ENCODE measurements at places on chromosomes 2 and 18.

GRCh38 chr18:51448949-51449348 is 251.5 kb upstream of the MEX3C start:
- no peak for DNase-seq

- DNase-seq = no peak
Observed at GRCh38 chr18:54235871-54236270, 11.4 kb upstream of the MBD2 start.

GRCh38 chr2:181306785-181307184 is 150.4 kb upstream of the ITGA4 start:
- no peak for DNase-seq

GRCh38 chr2:71001592-71001927 is 6.9 kb upstream of the TEX261 start:
- DNase-seq = no peak

GRCh38 chr2:138187221-138187620 is 222.9 kb downstream of the HNMT start:
- DNase-seq = no peak

DNA sequence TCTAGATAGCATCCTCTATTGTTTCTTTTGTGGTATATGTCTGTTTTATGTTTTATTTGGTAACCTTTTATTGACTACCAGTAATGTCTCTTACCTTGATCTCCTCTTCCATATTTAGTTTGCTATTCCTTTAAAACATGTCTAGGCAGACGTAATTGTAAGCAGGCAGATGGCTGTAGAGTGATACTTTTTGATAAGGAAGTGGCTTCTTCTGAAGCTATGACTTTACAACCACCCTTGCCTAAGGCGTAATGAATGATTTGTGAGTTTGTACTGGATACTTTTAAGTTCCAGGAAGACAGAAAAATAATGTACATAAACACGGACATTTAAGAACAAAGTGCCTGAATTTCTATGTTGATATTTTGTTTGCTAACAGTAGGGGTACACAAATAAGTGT is 85.6 kb downstream of the ZNF804A start:
- no peak for DNase-seq

- no peak for DNase-seq
Observed at GRCh38 chr18:21265971-21266673, 24.1 kb downstream of the GREB1L start.

DNA sequence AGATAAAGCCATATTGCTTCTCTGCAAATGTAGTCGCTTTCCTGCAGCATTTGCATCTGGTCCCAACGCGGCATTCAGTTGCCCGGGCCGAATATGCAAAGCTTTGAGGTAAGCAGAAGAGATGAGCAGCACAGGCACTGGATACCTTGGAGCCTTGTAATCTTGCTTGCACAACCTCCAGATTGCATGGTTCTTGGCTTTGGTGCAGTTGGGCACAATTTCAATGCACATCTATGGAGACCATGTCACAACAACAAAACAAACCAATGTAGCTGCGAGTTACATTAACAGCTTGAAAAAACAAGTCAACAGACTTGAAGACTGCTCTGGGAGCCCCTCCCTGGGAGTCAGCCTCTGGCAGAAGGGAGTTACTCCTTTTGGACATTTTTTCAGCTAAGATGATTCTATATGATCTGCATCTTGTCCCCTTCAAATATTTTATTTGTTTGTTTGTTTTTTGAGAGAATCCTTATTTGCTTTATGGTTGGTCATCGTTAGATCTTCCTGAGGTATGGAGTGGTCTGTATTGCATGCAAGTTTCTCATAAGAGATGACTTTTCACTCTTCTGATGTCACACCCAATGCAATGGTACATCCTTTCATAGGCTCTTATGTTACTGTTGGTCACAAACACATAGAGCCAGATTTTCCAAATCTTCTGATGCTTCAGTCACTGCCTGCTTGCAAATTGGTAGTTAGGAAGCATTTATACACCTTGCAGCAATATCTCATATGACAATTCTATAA is 113.5 kb downstream of the EFEMP1 start:
- no peak for DNase-seq

GRCh38 chr2:158189526-158189925 is 87.8 kb downstream of the UPP2 start:
- no peak for DNase-seq

DNA sequence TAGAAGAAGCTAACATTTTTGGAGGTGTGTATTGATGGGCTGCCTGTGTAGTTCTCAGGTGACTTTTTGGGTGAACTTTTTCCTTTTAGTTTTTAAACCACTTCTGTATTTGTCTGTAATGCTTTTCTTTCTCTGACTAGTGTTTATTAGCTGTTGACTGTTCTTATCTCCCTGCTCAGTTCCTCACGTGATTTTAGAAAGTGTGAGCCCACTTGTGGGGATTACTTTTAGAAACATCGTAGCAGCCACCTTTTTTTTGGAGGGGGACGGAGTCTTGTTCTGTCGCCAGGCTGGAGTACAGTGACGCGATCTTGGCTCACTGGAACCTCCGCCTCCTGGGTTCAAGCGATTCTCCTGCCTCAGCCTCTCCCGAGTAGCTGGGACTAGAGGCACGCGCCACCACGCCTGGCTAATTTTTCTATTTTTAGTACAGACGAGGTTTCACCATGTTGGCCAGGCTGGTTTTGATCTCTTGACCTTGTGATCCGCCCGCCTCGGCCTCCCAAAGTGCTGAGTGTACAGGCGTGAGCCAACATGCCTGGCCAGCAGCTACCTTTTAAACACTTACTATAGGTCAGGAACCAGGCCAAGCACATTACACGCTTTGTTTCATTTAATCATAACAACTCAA is 9.2 kb upstream of the CDKL4 start:
- no peak for DNase-seq

- no peak for DNase-seq
Observed at GRCh38 chr2:129802290-129802689, 177.2 kb upstream of the RAB6C start.

GRCh38 chr2:235165631-235166030 is 213.8 kb downstream of the SH3BP4 start:
- no peak for DNase-seq

DNA sequence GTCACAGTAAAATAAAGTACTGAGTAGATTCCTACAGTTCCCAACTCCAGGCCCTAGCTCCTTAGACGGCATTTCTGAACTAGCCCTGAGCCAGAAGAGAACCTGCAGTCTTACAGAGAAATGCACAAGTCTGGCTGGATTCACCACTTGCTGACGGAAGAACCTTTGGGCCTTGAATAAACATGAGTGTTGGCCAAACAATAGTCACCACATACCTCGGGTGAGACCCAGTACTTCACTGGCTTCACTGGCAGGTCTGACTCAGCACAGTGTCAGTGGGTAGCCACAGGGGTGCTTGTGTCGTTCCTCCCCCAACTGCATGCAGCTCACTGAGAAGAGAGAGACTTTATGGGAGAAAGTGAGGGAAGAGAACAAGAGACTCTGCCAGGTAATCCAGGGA is 88.9 kb downstream of the TMEM185B start:
- peak; percentile 83 for DNase-seq

DNA sequence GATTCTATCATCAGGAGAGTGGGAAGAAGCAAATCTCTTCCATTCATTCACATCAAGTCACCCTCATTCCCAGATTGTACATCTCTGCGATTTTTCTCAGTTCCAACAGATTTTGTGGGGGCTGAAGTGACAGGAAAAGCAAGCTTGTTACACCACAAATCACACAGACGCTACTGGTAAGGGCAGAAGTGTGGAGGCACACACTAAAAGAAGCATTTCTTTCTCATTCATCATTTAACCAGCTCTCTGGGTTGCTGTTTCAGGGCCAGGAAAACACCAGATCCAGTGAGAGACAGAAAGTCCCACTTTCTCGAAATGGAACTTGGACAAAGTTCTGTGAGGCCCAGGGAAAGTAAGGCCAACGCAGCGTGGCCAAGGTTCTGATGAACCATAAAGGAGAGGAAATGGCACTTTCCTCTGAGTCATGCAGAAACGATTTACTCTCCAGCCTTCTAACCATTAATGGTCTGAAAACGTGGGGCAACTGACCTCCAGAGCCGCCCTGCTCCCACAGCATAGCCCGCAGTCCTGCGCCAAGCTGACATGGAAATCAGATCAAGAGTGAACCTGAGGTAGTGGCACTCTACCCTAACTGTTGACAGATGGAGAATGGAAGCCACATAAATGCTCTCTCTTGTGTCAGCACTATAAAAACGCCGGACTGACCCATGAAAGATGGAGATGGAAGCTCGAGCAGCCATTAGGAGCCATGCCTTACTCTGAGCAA is 191.0 kb downstream of the C1D start:
- peak; percentile 84 for DNase-seq

- no peak for DNase-seq
Observed at GRCh38 chr2:127650041-127650784, 4.3 kb downstream of the GPR17 start.

DNA sequence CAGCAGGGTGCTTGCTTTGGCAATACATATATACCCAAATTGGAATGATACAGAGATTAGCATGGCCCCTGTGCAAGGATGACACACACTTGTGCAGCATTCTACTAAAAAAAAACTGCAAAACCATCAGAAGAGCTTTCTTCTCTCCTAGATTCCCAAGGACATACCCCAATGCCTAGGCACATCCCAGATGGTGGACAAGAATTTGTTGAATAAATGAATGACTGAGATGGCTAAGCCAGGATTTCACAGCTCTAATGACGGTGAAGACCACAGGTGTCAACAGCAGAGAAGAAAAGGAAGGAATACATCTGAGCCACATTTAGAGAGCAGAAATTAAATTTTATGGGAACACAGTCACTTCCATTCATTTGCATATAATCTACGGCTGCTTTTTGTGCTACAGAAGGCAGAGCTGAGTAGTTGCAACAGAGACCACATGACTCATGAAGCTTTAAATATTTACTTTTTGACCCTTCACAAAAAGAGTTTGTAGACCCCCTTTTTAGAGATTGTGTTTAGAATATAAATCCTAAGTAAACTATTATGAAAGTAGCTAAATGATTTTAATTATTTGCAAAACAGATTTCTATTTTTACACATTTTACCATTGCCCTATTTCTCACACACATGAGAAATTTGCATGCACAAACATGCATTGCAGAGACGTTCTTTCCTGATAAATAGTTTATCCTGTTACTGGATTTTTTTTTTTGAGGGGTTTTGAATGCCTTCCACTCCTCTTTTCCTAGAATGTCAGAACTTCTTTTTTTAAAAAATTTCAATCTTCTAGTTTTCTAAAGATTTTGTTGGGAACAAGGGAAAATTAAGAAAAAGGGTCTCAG is 119.0 kb downstream of the PMAIP1 start:
- no peak for DNase-seq

DNA sequence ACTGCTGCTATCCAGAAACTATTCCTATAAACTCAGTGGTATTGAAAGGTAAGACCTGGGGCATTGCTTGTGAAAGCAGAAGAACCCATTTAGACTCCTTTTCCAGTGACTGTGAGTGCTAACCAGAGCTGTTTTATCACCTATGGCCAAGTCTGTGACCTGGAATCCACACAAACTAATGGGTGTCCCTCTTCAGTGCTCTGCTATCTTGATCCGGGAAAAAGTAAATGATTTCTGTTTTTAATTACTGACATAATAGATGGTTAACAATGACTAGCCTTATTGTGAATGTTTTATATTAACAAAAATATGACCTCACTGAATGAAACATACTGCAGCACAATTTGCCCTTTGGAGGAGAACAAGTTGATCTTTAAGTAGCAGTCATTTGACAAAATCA is 251.6 kb upstream of the MC4R start:
- no peak for DNase-seq

DNA sequence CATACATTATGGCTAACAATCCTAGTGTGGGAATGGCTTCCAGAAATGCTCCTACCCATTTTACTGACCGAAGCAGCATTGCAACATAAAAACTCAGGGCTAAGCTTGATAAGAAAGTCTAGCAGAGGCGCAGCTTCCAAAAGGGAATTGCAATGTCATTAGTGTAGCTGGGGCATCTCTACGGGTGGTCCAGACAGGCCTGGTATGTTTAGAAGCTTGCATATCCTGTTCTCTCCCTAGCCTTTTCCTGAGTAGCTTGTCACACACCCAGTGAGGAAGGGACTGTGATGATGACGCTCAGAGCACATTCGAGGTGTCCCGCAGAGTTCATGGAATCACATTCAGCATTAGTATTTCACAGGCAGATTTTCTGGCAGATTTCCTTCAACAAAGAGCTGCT is 38.0 kb upstream of the COL5A2 start:
- DNase-seq = no peak

- no peak for DNase-seq
Observed at GRCh38 chr2:30679426-30680088, 127.7 kb downstream of the CAPN13 start.

GRCh38 chr2:45014016-45014702 is 4.9 kb upstream of the SIX2 start:
- DNase-seq = peak; percentile 40

DNA sequence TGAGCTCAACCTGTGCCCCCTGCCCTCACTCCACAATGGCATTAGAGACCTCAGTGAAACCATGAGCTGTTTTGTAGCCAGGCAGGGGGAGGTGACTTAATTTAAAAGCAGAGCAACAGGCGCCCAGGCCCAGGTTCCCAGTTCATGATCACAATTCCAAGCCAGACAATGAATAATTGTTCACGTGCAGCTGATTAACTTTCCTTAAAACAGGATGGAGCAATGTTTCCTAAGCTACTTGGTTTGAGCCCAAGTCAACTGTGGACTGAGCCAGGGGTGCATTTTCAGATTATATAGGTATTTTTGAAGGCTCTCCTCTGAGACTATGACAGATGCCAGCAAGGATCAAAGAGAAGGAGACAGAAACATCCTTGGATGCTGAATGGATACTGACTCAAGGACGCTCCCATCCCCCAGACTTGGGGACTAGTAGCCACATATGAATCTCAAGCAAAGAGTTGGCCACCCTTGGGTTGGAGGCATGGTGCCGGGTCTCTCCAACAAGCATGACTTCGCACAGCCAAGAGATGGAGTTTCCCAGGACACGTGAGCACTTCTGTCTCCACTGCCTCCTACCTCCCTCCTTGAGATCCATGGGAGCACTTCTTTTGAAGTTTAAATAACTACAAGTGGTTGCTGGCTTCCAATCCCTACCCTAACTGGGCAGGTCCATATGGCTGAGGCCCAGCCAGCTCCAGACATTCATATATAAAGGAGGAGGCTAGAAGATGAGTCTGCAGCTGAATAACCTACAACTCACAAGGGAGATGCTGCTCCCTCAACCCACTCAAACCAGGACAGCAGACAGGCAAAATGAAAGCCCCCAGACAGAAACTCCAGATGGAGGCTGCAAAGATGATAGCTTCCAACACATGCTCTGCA is 12.7 kb downstream of the SMAD7 start:
- no peak for DNase-seq

DNA sequence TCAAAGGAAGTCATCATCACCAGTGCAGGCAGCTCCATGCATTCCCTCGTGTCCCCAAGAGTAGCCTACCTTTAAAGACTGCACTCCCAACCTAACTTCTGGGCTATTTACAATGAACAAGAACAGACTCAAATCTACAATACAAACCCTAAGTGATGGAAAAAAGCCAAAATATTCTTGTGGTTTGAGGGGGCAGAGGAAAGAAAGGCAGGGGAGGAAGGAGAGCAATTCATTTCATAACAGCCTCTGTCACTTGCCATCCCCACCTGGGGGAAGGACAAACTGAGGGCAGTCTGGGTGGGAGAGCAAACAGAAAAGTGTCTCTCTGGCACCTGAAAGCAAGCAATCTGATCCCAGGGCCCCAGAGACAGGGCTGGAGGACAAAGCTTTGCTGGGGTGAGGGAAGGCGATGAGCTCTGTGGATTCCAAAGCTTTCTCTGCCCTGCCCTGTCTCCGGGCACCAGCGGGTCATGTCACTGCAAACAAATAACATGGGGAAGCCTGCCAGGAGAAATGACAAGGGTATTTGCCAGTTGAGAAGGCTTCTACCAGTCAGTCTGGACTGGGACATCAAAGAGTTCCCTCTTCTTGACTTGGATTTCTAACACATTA is 528.0 kb upstream of the TNP1 start:
- DNase-seq = peak; percentile 32
